Motor neuron (in vitro differentiated cells): ENCODE measurements at places on chromosomes 7 and 10.

DNA sequence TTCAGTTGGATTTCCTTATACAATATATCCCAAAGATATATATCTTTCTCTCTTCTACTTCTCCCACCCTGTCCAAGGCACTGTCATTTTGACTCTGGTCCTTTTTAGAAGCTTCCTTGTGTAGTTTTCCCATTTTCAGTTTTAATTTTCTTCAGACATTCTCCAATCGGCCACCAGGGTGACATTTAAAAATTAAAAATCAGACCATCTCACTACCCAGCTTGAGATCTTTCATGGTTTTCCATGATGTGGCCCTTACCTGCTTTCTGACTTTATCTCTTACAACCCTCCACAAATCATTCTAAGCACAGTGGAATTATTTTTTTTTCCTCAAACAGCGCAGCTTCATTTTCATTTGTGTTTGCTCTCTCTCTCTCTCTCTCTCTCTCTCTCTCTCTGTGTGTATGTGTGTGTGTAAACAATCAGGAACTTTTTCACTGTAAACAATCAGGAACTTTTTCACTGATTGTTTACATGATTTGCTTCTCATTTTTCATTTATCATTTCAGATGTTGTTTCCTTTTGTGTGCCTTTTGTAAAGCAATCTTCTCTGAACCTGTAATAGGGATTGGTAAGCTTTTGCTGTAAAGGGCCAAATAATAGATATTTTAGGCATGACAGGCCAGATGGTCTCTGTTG, 348.9 kb downstream of the ATRNL1 start:
- ATAC-seq = no peak

GRCh38 chr10:124516181-124516580, 54.6 kb downstream of the LHPP start:
- no peak for ATAC-seq

- no peak for ATAC-seq
These were observed 65.1 kb upstream of the SFMBT2 start for GRCh38 chr10:7475939-7476338.

DNA sequence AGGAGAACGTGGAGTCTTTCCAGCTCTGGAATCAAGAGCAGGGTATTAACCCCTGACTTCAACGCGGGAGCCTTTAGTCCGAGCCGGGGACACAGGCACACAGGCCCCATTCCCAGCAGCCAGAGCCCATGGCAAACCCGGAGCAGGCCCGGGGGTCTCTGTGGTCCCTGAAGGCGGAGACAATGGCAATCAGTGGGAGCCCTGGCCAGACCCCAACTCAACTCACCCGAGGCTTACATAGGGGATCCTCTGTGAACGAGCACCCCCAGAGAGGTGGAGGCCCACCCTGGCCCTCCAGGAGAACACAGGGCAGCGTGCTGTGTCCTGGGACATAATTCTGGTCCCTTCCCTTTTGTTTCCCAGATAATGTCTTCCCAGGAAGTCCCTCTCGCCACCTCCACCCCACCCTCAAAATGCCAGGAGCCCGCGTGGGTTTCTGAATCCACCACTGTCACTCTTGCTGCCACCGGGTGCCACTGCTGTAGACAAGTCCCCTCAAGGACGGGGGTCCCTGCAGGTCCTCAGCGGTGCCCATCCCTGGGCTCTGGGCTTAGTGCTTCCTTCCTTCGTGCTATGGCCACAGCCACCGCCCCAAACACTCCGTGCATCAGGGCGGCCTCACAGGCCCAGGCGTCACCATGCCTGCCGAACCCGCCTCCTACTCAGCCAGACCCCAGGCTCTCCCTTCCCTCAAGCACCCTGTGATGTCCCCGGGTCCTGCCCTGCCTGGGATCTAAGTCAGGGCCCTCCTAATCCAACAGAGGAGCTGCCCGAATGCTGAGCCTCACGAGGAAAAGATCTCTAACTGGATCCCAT, 28.6 kb upstream of the PPP2R2D start:
- no peak for ATAC-seq

DNA sequence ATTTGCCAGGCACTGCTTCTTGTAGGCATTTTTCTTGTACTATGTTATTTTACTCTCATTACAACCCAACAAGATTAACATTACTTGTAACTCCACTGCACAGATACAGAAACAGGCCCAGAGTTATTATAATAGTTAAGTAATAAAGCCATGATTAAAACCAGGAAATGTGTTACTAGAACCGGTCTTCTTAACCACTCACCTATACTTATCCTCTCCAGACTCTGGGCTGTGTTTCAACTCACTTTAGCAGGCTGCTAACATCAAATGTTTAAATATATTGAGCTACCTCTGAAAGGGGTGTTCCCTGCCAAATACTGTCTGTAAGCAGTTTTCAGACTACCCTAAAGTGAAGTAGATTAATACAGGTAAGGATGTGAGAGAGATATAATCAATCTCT, 1227.8 kb downstream of the SORCS3 start:
- no peak for ATAC-seq

DNA sequence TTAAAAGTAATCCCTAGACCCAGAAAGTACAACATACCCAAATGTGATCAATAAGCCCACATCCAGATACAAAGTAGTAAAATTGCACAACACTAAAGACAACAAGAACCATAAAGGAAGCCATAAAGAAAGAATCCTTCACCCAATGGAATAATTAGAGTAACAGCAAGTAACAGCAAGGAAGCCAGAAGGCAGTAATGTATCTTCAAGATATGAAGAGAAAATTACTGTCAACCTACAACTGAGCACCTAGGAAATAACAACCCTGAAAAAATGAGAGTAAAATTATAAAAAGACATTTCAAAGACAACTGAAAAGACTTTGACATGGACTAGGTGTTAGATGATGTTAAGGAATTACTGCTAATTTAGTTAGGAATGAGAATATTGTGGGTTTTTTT, 60.5 kb downstream of the CNOT4 start:
- no peak for ATAC-seq

GRCh38 chr10:11197266-11197712, 179.6 kb downstream of the CELF2 start:
- ATAC-seq = peak; percentile 45

GRCh38 chr7:24978843-24979469, 1.0 kb downstream of the OSBPL3 start:
- ATAC-seq = no peak

DNA sequence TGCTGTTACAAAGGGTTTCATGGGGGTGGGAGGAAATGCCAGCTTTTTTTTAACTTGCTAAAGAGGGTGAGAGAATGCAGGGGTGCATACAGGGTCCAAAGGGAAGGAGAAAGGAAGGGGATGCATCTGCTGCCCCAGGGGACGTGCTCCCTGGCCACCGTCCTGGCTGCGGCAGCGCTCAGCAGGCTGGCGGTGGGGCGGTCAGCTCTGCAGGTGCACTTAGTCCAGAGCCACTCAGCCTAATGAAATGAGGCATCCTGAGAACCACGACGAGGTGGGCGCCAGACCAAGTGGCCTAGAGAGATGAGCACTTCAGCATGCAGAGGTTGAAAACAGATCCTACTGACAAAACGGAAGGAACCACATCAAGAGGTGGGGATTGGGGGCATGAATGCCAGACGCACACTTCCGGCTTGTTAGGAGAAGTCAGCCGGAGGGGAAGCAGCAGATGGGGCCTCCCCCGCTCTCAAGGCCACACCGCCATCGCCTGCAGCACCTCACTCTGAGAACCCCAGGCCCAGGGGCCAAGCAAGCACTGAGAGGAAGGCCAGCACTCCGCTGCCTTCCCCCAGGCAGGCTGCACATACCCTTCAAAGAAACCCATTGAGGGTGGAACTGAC, 94.5 kb downstream of the MAD1L1 start:
- ATAC-seq = no peak

DNA sequence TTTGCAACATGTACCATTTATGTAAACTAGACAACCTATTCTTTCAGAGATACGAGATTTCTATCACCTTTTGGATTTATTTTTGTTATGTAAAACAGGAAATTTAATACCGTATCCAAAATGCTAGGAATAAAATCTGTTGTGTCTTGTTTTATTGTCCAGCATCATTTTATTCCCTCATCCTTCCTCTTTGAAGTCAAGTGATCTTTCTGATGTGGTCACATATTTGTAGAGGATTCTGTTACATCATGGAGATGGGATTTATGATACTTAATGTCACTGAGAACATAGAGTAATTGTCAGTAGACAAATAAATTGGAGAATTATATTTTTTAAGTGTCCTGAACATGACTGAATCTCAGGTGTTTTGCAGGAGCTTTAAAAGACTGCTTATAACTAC, 64.7 kb downstream of the ZNF277 start:
- ATAC-seq = no peak

GRCh38 chr7:30843741-30844482, 67.7 kb upstream of the AQP1 start:
- ATAC-seq = no peak
